ENCODE measurements at places on chromosomes 7 and 10. TPM values are rescaled to one million over a fixed set of nuclear protein-coding genes. Genes with fewer than 3 reads are reported as not detected.

- H3K27me3 ChIP-seq = no peaks in the 10 kb centered on the region
- H3K27ac ChIP-seq = no peak overlapping the region
- DNase-seq = no peak
- H3K4me3 ChIP-seq = no peak overlapping the region
- no peaks in the 10 kb centered on the region for H3K36me3 ChIP-seq
- no peaks in the 10 kb centered on the region for H3K4me1 ChIP-seq
These were observed 214.9 kb downstream of the GPAM start for GRCh38 chr10:111968647-111969046.

GRCh38 chr7:53191191-53191695 lies 155.8 kb downstream of the POM121L12 start:
- no peaks in the 10 kb centered on the region for H3K36me3 ChIP-seq
- H3K27me3 ChIP-seq = no peaks in the 10 kb centered on the region
- no peaks in the 10 kb centered on the region for H3K4me1 ChIP-seq
- H3K27ac ChIP-seq = no peak overlapping the region
- H3K4me3 ChIP-seq = no peak overlapping the region
- DNase-seq = no peak

DNA sequence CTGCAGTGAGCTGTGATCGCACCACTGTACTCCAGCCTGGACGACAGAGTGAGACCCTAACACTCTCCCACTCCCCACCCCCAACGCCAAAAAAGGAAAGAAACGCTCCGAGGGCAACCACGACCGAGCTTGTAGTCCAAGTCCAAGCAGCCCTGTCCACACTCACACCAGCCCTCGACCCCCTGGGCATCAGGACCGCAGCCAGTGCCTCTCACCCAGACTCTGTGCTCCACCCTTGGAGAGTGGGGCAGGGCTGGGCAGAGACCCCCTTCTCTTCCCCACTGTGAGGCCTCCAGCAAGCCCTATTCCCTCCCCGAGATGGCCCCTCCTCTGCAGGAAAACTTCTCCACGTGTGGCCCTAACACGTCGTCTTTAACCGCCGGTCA lies 82.6 kb downstream of the FOXL3 start:
- H3K4me1 ChIP-seq = no peaks in the 10 kb centered on the region
- no peak overlapping the region for H3K4me3 ChIP-seq
- no peaks in the 10 kb centered on the region for H3K36me3 ChIP-seq

DNA sequence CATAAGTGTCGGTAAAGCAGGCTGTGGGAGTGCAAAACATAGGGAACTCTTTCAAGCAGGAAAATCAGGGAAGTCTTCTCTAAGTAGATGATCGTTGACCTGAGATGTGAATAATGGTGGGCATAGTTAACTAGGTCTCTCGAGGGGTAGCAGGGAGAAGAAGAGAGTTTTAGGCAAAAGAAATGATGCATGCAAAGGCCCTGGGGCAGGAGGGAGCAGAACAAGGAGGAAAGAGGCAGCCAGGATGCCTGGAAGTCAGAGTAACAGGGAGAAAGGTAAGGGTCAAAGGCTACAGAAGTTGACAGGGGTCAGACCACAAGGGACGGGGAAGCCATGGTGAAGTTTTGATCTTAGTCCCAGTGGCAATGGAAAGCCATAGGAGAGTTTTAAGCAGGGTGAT lies 47.8 kb upstream of the PAX2 start:
- no peaks in the 10 kb centered on the region for H3K36me3 ChIP-seq
- no peak overlapping the region for H3K4me3 ChIP-seq
- H3K27me3 ChIP-seq = peaks cover 15% of the 10 kb centered on the region
- H3K27ac ChIP-seq = no peak overlapping the region

DNA sequence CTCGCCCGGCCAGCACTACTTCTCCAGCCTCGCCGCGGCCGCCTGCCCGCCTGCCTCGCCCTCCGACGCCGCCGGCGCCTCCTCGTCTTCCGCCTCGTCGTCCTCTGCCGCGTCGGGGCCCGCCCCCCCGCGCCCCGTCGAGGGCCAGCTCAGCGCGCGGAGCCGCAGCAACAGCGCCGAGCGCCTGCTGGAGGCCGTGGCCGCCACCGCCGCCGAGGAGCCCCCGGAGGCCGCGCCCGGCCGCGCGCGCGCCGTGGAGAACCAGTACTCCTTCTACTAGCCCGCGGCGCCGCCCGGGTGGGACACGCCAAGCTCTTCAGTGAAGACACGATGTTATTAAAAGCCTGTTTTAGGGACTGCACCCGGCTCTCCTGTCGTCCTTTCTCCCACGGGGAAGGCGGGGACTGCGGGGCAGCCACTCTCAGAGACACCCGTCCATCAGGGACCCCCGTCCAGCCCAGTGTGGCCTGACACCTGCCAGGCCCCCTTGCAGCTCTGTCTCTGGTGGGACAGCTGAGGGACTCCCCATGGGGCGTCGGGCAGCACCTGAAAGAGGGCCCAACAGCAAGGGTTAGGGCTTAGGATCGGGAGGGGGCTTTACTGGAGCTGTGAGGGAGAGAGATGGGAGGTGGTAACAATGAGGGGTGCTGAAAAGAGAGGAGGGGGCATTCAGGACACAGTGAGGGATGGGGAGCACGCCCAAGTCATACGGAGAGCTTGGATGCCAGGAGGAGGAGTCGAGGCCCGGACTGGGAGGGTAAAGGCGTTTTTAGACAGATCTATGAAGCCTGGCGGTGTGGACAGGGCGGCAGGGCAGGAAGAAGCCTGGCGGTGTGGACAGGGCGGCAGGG lies 34.7 kb downstream of the SPDYE6 start:
- peaks cover 29% of the 10 kb centered on the region for H3K4me1 ChIP-seq
- peaks cover 3% of the 10 kb centered on the region for H3K27me3 ChIP-seq
- H3K27ac ChIP-seq = no peak overlapping the region
- DNase-seq = peak; percentile 54
- no peaks in the 10 kb centered on the region for H3K36me3 ChIP-seq

DNA sequence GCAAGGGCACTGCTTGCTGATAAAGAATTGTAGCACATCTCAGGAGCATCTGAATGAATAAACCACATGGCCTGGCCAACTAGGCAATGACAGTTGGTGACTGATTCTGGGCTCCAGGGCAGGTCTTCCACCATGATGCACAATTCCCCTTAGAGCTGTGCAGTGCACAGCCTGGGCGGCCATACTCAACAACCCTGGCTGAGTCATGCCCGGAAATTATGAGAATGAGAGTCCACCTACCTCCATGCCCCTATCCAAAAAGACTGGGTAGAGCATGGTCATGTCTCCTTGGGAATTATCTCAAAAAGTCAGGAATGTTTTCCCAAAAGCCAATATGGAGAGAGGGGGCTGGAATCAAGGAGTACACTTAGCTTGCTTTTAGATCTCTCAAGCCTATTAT lies 425.6 kb downstream of the PLXNA4 start:
- no peaks in the 10 kb centered on the region for H3K27me3 ChIP-seq
- H3K27ac ChIP-seq = no peak overlapping the region
- H3K4me1 ChIP-seq = no peaks in the 10 kb centered on the region

GRCh38 chr7:131161103-131161502 lies 166.6 kb upstream of the MKLN1 start:
- no peaks in the 10 kb centered on the region for H3K4me1 ChIP-seq
- no peak overlapping the region for H3K4me3 ChIP-seq
- no peak overlapping the region for H3K27ac ChIP-seq
- H3K27me3 ChIP-seq = no peaks in the 10 kb centered on the region

DNA sequence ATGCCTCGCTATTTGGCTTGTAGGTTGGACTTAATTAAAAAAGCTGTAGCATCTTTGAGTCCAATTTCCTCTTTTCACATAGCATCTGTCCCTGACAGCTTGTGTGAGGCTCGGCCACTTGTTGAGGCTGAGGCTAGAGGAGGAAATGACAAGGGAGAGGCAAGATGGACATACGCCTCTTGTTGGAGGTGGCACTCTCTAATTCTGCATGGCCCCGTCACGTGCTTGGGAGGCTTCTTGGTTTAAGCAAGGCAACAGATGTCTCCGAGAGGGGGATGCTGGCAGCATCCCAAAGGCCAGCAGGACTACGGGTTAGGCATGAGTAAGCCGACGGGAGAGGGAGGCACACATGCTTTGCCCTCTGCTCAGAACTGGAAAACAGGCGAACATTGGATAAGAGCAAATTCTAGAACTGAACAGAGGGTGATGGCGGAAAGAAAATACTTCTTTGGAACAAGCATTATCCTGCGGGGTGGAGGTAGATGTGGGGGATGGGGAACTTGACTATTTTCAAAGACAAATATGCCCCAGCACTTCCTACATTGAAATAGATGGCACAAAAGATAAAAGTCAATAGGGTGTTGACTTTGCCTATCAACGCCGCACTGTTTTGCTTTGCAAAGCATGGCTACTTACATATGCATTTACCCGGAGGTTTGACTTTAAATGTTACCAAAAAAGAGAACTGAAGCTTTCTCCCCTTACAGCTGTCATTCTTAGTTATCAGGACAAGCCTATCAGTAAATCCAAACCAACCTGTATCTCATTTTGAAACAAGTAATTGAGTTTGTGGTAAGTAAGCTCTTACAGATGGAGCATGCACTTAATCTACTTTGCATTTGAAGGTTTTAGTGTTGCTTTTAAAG lies 94.8 kb downstream of the CHN2 start:
- DNase-seq = no peak
- no peaks in the 10 kb centered on the region for H3K36me3 ChIP-seq
- H3K27me3 ChIP-seq = no peaks in the 10 kb centered on the region
- no peak overlapping the region for H3K27ac ChIP-seq
- no peak overlapping the region for H3K4me3 ChIP-seq
- H3K4me1 ChIP-seq = peaks cover 9% of the 10 kb centered on the region

DNA sequence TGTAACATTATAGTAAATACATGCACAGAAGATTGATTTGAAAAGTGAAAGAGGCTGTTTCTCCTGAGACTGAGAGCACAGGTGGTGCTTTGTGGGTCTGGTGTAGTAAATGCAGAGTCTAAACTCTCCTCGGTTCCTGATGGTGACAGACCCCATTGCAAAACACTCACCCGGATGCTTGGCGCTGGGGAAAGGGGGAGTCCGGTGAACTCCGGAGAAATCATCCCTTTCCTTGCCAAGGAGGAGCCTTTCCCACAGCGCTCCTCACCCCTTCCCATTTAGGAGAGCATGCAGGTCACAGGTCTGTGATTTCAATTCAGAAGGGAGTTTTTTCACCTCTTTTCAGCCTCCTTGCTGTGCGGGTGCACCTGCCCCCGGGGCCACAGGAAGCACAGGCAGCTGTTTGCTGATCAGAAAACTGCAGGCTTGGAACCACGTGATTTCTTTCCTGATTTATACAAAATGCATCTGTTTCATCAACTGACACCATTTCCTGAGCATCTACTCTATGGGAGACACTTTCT lies 75.6 kb upstream of the LYZL2 start:
- H3K4me1 ChIP-seq = no peaks in the 10 kb centered on the region
- H3K36me3 ChIP-seq = no peaks in the 10 kb centered on the region
- no peak overlapping the region for H3K4me3 ChIP-seq
- H3K27me3 ChIP-seq = no peaks in the 10 kb centered on the region
- H3K27ac ChIP-seq = no peak overlapping the region
- no peak for DNase-seq

DNA sequence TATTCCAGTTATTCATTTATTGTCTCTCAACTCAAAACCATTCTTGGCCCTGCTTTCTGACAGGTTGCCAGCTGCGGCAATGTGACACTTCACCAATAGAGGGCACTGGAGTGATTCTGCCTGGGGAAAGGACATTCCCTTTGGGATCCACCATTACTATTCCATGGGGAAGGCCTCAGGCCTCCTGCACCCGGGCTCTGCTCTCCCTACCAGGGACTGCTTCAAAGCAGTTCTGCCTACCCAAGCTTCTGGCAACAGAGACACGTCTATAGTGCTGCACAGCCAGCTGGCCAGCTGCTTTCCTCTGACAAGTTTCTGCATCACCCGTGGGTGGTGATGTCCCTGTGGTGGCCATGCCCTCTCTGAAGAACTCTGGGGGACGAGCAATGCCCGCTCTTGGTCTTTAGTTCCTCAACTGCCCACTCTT lies 163.8 kb downstream of the ELMO1 start:
- peaks cover 59% of the 10 kb centered on the region for H3K4me1 ChIP-seq
- H3K27me3 ChIP-seq = no peaks in the 10 kb centered on the region
- H3K36me3 ChIP-seq = no peaks in the 10 kb centered on the region

- peaks cover 12% of the 10 kb centered on the region for H3K4me1 ChIP-seq
- no peaks in the 10 kb centered on the region for H3K27me3 ChIP-seq
- peak overlapping the region; percentile 64 for H3K4me3 ChIP-seq
- H3K27ac ChIP-seq = peak overlapping the region; percentile 99
These were observed 1.0 kb downstream of the BCL7B start for GRCh38 chr7:73556208-73557107.

GRCh38 chr10:62230344-62231121 lies 38.1 kb downstream of the RTKN2 start:
- no peaks in the 10 kb centered on the region for H3K27me3 ChIP-seq
- no peaks in the 10 kb centered on the region for H3K4me1 ChIP-seq
- H3K4me3 ChIP-seq = no peak overlapping the region
- no peak for DNase-seq
- H3K27ac ChIP-seq = no peak overlapping the region
- no peaks in the 10 kb centered on the region for H3K36me3 ChIP-seq

DNA sequence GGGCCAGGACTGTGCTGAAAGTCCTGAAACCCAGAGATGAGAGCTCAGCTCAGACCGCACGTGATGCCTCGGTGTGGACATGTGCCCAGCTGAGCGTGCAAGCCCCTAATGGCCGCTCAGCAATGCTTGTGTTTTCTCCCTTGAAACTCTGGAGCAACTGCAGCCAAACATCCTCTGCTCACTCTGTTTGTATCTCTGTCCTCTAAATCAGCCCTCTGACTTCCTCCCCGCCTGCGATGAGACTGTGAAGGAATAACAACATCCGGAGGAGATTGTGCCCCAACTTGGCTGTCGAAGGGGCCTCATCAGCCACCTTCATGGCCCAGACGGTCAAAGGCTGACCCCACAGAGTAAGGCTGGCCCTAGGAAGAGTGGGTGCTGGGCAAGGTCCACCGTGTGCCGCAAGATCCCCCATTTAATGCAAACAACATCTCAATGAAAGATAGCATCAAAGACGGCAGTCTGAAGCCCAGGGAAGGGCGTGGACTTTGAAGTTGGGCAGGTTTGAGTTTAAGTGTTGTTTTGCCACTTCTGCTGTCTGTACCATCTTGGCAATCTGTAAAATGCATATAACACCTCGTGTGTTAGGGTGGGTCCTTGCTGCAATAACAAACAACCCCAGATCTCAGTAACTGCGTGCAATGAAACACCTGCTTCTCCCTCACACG lies 39.9 kb downstream of the CALML3 start:
- H3K4me3 ChIP-seq = no peak overlapping the region
- no peak overlapping the region for H3K27ac ChIP-seq
- DNase-seq = no peak
- no peaks in the 10 kb centered on the region for H3K4me1 ChIP-seq
- no peaks in the 10 kb centered on the region for H3K27me3 ChIP-seq

DNA sequence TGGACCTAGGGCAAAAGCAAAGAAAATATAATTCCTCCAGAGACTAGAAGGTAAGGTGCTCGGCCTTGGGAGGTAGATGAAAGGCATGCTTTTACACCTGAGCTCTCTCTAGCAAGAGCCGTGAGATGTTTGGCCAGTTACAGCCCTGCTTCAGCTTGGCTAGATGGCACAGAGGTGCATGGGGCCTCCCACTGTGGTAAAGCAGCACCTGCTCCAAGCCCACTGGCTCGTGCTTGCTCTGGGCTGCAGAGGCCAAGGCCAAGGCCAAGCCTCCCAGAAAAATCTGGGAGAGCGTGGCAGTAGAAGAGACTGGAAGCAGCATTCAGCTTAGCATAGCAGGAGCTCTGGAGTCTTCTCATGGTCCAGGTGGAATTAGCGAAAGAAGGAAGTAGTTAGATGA lies 31.0 kb upstream of the OPALIN start:
- H3K27me3 ChIP-seq = no peaks in the 10 kb centered on the region
- DNase-seq = no peak
- H3K4me1 ChIP-seq = peaks cover 5% of the 10 kb centered on the region
- H3K36me3 ChIP-seq = no peaks in the 10 kb centered on the region

The PNLIP gene
- 0.07 TPM for polyA plus RNA-seq

The IDI2 gene
- polyA plus RNA-seq = not detected

The PNLIPRP2 gene
- polyA plus RNA-seq = 0.04 TPM

The CARD11 gene
- 0.15 TPM for polyA plus RNA-seq

The CHCHD3 gene
- polyA plus RNA-seq = 186 TPM
